Mesothelial cell of epicardium (in vitro differentiated cells): ENCODE measurements at places on chromosomes 3 and 15.

DNA sequence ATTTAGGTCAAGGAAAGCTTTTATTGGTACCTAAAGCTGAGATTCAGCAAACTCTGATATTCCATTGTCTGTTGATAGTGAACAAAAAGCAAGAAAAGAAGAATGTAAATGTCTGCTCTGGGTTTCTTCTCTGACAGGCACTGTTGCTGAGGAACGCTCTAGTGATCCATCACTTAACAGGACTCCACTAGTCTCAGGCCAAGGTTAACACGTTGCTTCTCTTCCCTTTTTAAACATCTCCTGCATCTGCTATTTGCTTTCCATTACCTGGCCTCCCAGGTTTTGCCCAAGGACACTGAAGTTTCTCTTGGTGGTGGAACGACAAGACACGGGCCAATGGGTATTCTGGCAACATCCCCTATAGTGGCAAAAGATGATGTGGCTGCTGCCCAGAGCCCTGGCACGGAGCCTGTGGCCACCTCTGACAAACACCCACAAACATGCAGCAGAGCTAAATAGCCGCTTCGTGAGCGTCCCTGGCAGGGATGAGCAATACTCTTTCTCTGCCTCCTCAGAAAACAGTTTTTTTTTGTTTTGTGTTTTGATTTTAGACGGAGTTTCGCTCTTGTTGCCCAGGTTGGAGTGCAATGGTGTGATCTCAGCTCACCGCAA lies 97.8 kb upstream of the AKAP13 start:
- no peak for DNase-seq

DNA sequence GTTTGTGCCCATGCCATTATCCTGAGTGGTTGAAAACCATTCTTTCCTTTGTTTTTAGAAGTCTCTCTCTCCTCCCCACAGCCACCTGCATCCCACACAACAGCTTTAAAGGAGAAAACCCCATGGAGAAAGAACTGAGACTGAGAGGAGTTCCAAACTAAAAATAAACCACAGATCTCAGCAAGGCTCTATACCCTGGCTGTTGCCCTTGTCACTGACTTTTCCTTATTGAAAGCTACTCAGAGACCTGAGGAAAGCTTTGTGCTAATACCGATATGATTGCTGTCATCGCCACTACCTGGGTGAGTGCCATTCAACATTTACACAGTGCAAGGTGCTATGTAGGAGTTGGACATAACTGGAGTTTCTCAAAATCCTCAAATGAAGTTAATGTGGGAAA lies 55.5 kb upstream of the RASGRP1 start:
- DNase-seq, result no peak

GRCh38 chr3:140258222-140258724 lies 323.3 kb downstream of the CLSTN2 start:
- DNase-seq, result no peak

GRCh38 chr3:129417326-129417725 lies 11.1 kb downstream of the EFCAB12 start:
- no peak for DNase-seq

- no peak for DNase-seq
Measured at GRCh38 chr3:174859756-174860155, 622 bp downstream of the NAALADL2 start.

GRCh38 chr3:196079682-196080081 lies 2.2 kb downstream of the TFRC start:
- DNase-seq, result no peak

- DNase-seq, result no peak
Measured at GRCh38 chr3:111351334-111351733, 190.7 kb upstream of the CD96 start.

GRCh38 chr3:113625834-113626233 lies 70.6 kb downstream of the USF3 start:
- no peak for DNase-seq
